ENCODE measurements at places on chromosomes 12 and 14.

- no peak for DNase-seq
These were observed 4.3 kb downstream of the COQ10A start for GRCh38 chr12:56271031-56271430.

GRCh38 chr12:26721800-26722199 lies 111.2 kb downstream of the ITPR2 start:
- DNase-seq: no peak

DNA sequence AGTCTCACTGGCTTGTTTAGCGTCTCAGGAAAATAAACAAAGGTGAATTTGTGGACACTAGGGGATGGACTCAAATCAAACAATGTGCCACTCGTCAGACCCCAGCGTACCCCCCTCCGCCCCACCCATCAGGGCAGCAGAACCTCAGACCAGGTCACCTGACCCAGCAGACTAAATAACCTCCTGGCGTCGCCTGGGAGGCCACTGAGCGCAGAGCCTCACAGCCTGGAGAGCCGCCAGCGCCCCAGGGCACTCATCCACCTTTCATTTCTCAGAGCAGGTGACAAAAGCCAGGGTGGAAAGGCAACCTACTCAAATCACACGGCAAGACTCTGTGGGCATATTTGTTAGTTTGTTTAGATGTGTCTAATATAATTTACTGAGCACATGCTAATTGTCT lies 100.9 kb downstream of the DICER1 start:
- no peak for DNase-seq

- peak; percentile 42 for DNase-seq
These were observed 122.9 kb upstream of the AEBP2 start for GRCh38 chr12:19316425-19316824.

- no peak for DNase-seq
These were observed 22.8 kb upstream of the IGF1 start for GRCh38 chr12:102503056-102503681.

GRCh38 chr12:2384533-2385351 lies 332.0 kb downstream of the CACNA1C start:
- no peak for DNase-seq

DNA sequence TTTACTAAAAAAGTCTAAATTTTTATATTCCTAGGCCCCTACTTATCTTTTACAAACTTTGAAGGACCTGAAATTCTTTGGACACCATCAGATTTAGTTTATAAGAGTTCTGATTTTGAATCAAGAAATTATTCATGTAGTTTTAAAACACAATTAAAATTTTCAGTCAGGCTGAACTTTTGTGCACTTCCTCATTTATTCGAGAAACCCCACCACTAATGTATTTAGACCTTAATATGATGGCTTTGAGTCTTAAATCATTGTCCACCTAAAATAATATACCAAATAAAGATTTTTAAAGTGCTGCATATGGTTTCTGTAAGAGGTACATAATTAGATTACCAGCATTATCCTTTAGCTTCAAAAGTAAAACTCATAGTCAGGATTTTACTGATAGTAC lies 103.4 kb downstream of the PAWR start:
- DNase-seq: no peak

GRCh38 chr12:60760965-60761364 lies 1165.1 kb downstream of the SLC16A7 start:
- no peak for DNase-seq

DNA sequence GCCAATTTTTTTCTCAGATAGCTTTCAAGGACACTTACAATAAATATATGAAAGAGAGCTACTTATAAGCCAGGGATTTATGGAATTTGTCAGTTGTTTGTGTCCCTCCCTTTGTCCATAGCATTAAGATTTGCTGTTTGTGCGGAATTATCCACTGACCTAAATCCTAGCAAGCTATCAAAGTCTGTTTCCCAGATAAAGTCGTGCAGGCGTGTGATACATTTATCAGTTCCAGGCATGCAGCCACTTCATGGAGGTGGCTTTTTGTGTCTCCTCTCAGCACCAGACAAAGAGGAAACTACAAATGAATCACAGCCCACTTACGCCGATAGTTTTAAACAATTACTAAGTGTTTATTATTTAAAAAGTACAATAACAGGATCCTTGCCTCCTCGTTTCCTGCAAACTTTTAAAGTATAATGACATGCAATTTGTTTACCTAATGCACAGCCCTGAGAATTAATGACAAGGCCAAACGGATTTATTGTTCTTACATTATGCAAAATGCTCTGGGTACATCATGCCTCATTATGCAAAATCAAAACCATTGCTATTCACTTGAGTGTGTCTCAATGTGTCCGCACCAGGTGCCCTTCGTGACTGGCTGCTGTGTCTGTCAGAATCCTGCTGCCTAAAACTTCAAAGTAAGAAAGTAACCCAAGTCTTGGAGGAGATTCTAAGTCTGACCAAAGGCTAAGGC lies 423.2 kb downstream of the GLT1D1 start:
- no peak for DNase-seq

DNA sequence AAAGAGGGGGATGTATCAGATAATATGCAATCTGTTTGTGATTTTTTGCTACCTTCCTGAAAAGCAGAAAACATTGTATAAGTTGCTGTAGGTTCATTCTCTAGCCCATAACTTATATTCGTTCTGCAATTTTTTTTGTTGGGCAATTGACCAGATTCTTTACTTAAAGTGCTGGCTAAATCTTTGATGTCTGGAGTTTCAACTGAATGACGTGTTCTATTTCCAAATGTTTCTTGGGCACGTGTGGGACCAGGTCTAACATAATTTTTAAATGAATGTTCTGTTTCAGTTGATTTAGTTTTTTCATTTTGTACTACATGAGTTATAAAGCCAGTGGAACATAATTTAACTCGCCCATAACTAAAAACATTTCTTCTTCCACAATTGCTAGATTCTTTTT lies 3.8 kb downstream of the MLH3 start:
- no peak for DNase-seq

DNA sequence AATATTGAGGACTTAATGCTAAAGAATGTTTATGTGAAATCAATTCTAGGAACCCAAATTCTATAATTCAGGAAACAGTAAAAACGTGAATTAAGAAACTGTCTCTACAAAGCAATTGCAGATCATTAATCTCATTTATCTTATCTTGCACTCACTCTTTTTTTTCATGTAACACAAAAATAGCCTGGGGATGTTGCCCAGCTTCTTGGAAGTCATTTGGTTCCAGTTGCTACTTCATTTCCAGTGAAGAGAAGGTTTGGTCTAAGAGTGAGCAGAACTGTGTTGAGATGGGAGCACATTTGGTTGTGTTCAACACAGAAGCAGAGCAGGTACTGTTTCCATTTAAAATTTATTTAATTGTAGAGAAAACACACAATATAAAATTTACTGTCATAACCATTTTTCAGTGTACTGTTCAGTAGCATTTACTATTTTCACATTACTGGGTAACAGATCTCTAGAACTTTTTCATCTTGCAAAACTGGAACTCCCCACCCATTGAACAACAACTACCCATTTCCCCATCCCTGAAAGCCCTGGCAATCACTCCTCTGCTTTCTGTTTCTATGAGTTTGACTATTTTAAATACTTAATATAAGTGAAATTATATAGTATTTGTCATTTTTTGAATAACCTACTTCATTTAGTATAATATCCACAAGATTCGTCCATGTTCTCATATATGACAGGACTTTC lies 9.7 kb downstream of the CLEC6A start:
- no peak for DNase-seq

DNA sequence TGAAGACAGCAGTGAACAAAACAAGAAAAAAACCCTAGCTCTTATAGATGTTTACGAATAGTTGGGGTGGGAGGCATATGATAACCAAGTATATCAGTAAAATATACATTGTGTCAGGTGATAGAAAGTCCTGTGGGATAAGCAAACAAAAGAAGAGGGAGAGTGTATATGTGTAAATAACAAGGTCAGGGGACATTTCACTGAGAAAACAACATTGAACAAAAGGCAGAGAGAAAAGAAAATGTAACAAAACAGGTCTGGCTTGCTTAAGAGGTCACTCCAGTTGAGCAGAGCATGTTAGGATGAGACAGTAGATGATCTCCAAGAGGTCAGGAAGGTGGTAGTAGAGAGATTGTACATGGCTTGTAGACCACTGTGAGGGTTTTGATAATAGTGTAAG lies 304.1 kb downstream of the ACSS3 start:
- DNase-seq: no peak

DNA sequence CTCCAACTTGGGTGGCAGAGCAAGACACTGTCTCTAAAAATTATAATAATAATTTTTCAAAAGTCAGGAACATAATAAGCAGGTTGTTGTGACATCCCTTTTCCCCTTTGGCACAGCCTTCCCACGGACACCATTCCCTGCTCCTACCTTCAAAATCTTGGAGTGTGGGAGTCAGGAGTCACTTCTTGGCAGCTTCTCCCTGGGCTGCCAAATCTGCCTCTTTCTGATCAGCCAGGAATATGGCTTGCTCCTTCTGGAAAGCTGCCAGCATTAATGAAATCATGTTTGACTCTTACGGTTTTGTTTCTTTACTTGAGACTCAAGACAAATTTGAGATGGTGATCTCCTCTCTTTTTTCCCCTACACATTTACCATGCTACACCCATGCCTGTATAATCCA lies 391.4 kb upstream of the SYT1 start:
- no peak for DNase-seq

All from T-helper 2 cell (primary cell).